Neuronal stem cell (in vitro differentiated cells): ENCODE measurements at places on chromosomes 3 and 15.
A peak's percentile ranks its signal among the peaks of the same experiment; 100 is the strongest.

GRCh38 chr3:188296761-188297612 lies 143.0 kb downstream of the LPP start:
- H3K4me1 ChIP-seq: peaks cover 28% of the 10 kb centered on the region
- DNase-seq: no peak

- no peaks in the 10 kb centered on the region for H3K27me3 ChIP-seq
- no peaks in the 10 kb centered on the region for H3K36me3 ChIP-seq
- peak overlapping the region; percentile 7 for H3K27ac ChIP-seq
- H3K4me3 ChIP-seq: no peak overlapping the region
- DNase-seq: no peak
Observed at GRCh38 chr3:69240651-69241568, 118.5 kb upstream of the LMOD3 start.

DNA sequence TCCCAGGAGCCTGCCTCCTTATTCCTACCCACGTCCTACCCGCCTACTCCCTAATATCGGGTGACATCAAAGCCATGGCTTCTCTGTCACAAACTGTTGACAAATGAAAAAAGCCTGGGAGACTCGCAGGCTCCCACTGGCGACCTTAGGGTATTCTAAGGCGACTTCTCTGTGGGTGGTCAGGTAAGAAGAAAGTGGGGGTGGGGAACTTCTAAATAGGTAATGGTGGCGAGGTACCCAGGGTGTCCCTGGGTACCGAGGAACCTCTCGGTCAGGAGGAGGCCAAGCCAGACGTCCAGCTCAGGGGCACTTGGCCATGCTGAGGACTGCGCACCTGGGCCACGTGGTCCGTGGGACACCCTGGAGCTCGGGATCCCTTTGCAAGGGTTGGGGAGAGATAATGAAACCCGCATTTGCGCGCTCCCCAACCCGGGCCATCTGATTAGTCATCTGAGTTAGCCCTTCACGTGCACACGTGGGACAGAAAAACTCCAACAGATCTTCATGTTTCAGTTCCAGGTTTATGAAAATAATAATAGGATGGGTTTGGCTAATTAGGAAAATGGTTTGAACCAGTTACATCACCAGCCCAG lies 78.2 kb downstream of the NR2F2 start:
- H3K4me3 ChIP-seq: no peak overlapping the region
- H3K36me3 ChIP-seq: no peaks in the 10 kb centered on the region
- H3K4me1 ChIP-seq: peaks cover 11% of the 10 kb centered on the region

DNA sequence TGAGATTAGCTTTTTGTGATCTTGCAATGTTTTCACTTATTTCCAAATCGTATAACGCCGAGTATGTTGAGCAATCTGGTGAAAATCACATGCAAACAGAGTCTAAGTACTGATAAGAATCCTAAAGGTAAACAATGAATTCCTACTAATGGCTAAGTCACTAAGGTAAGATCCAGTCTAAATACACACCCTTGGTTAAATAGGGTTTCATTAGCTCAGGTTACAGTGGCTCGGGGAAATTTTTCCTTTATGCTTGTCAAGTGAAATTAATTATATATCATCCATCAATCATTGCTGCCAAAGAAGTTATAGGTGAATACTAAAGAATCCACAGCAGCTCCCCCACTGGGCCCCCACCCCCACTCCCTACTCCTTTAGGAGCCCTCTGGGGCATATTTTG lies 139.3 kb downstream of the SOX2 start:
- no peak overlapping the region for H3K27ac ChIP-seq
- no peaks in the 10 kb centered on the region for H3K27me3 ChIP-seq
- no peak for DNase-seq
- H3K4me1 ChIP-seq: no peaks in the 10 kb centered on the region

GRCh38 chr3:69511361-69511760 lies 125.5 kb upstream of the FRMD4B start:
- no peaks in the 10 kb centered on the region for H3K4me1 ChIP-seq
- H3K4me3 ChIP-seq: no peak overlapping the region
- no peaks in the 10 kb centered on the region for H3K36me3 ChIP-seq
- DNase-seq: no peak

DNA sequence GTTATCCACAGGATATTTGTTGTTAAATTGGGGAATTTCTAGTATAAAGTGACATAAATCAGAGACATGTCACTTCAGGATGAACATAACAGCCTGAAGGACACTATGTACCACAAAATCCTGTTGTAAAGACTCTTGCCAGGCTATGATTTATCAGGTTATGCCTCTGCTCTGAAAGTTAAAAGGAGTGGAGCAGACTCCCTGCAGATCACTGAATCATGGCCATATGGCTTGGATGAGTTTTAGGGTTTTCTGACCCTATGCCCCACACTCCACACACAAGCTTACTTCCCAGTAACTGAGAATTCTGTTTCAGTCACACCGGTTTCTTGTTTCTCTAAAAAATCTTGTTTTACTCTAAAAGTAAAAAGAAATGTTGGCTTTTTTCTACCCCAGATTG lies 869.4 kb downstream of the NAALADL2 start:
- no peak for DNase-seq
- no peaks in the 10 kb centered on the region for H3K36me3 ChIP-seq
- H3K27me3 ChIP-seq: no peaks in the 10 kb centered on the region
- no peaks in the 10 kb centered on the region for H3K4me1 ChIP-seq

- no peak overlapping the region for H3K4me3 ChIP-seq
- no peak overlapping the region for H3K27ac ChIP-seq
- DNase-seq: no peak
- H3K36me3 ChIP-seq: no peaks in the 10 kb centered on the region
- no peaks in the 10 kb centered on the region for H3K27me3 ChIP-seq
Observed at GRCh38 chr15:25734680-25735355, 128.3 kb downstream of the ATP10A start.

DNA sequence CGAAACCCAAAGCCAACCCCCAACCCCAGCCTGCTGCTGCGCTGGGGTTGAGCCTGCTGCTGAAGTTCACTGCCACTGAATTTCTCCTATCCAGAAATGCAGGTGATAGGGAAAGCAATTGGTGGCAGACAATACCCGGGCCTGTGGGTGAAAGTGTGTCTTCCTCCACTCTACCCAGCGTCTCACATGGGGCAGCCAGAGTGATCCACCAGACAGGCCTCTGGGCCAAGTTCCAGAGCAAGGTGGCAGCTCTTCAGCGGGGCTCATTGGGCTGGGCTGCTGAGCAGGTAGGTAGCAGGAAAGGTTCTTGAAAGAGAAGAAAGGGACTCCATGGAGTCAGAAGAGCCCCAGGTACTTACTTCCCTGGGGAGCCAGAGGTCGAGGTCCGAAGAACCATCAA lies 6.0 kb downstream of the ADCY5 start:
- no peak overlapping the region for H3K4me3 ChIP-seq
- no peaks in the 10 kb centered on the region for H3K36me3 ChIP-seq
- no peak overlapping the region for H3K27ac ChIP-seq
- DNase-seq: no peak

DNA sequence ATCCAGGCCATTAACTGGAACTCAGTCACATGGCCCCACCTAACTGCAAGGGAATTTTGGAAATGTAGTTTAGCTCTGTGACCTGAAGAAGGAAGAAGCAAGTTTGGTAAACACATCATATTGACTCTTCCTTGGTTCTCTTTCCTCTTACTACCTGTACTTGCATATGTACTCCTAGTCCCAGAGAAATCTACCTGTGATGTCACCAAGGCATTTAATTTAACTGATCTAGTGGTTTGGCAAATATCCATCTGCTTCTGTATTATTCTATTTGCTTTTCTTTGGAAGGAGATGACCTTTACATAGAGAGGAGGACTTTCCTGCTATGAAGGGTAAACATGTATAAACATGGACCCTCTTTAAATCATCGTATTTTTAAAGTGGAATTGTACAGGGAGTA lies 150.8 kb downstream of the TMEM108 start:
- H3K36me3 ChIP-seq: no peaks in the 10 kb centered on the region
- no peak for DNase-seq
- H3K4me3 ChIP-seq: no peak overlapping the region

DNA sequence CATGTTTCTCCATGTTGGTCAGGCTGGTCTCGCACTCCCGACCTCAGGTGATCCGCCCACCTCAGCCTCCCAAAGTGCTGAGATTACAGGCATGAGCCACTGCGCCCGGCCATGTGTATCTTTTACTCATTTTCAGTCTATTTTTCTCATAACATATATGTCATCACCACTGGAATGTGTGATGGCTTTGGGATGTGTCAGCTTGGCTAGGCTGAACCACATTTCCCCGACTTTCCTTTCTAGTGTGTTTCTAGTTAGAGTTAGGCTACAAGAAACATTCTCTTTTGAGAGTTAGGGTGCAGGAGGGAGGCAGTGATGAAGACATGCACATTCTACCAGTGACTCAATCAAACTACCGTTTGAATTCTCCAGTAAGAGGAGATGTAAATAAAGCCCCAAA lies 444.9 kb upstream of the THBS1 start:
- no peaks in the 10 kb centered on the region for H3K36me3 ChIP-seq
- no peaks in the 10 kb centered on the region for H3K27me3 ChIP-seq
- no peak overlapping the region for H3K4me3 ChIP-seq
- H3K27ac ChIP-seq: no peak overlapping the region

DNA sequence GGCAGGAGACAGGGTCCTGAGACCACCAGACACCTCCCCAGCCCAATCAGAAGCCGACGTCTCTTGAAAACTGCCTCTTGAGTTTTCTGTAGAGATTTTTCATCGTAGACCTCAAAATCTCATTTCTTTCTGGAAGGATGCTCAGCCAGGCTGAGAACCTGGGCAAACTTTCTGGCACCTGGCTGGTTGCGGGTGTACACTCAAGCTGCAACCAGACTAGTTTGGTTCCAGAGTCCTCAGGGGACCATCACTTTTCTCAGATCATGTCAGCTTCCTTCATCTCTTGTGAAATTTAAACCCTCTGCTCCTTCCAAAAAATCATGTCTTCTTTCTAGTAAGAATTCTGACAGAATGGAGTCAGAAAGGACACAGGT lies 45.1 kb downstream of the CMTM7 start:
- H3K27me3 ChIP-seq: no peaks in the 10 kb centered on the region
- H3K36me3 ChIP-seq: peaks cover 4% of the 10 kb centered on the region
- H3K4me3 ChIP-seq: no peak overlapping the region
- H3K4me1 ChIP-seq: no peaks in the 10 kb centered on the region
- DNase-seq: no peak
- no peak overlapping the region for H3K27ac ChIP-seq

DNA sequence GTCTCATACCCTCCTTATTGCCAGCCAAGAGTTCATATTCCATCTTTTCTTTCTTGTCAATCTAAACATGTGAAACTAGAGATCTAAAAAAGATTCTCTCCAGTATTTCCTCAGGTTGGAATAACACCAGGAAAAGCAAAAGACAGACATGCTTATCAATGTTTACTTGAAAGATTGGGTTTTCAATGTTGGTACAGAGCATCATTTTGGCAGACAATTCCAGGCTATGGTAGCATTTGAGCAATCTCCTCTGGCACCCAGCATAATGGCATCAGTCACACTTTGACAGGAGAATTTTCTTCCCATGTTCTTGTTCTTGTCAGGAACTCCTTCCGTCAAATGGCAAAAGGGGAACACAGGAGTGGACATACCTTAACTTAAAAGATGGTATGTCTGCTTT lies 61.0 kb upstream of the RARB start:
- H3K4me1 ChIP-seq: no peaks in the 10 kb centered on the region
- H3K36me3 ChIP-seq: no peaks in the 10 kb centered on the region
- no peak overlapping the region for H3K4me3 ChIP-seq
- DNase-seq: no peak

DNA sequence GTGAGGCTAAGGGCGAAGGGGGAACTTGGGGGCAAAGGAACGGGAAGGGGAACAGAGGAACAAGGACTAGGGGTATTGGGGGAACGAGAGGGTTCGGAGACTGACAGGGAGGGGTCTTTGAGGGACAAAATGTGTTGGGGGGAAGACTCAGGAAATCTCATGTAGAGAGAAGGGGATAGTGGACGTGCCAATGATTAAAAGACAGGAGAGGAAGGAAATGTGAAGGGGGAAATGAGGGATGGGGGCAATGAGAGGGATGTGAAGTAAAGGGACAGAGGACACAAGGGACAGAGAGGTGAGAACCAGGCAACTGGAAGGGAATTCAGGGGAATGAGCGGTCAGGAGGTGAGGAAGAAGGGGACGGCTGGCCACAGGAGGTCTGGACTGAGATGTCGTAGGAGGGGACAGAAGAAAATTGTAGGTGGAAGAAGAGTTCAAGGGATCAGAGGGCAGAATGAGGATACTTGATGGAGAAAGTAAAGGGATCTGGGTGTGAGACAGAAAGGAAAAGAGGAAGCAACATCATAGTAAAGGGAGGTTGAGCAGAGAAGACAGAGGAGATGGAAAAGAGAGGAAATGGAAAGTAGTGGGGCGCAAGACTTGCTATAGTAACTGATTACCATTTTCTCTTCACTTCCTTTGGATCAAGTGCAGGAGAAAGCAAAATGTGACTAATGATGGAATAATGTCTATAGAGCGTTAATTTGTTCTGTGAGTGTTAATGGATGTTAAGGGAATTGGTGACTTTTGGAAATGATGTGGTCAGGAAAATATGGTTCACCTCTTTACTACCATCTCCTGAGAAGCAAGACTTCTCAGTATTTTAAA lies 749 bp downstream of the RAB8B start:
- H3K4me1 ChIP-seq: peaks cover 4% of the 10 kb centered on the region
- H3K4me3 ChIP-seq: peak overlapping the region; percentile 95
- H3K36me3 ChIP-seq: no peaks in the 10 kb centered on the region
- no peaks in the 10 kb centered on the region for H3K27me3 ChIP-seq
- H3K27ac ChIP-seq: peak overlapping the region; percentile 1

DNA sequence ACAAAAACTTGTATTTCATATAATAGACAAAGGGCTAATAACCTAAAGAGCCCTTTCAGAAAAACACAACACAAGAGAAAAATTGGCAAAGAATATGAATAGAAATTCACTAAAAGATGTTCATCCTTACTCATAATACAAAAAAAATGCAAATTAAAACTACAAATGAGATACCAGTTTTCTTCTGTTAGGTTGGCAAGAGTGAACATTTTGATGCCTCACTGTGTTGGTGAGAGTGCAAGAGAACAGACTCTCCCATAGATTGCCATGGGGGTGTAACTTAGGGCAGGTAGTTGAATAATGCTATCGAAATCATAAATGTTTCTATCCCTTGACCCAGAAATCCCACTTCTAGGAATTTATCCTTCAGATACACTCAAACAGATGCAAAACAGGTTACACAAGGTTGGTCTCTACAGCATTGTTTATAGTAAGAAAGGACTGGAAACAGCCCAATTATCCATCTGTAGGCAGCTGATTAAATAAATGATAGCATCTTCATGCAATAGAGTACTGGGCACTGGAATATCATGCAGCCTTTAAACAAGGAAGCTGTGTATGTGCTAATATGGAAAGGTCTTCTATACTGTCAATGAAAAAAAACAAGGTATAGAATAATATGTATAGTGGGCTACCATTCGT lies 146.3 kb downstream of the TLE3 start:
- peaks cover 11% of the 10 kb centered on the region for H3K4me1 ChIP-seq
- H3K27me3 ChIP-seq: no peaks in the 10 kb centered on the region
- H3K36me3 ChIP-seq: no peaks in the 10 kb centered on the region
- DNase-seq: no peak
- no peak overlapping the region for H3K4me3 ChIP-seq
